ENCODE measurements at places on chromosomes 11 and 22.

- no peak for DNase-seq
These were observed 65.3 kb upstream of the LINC01488 start for GRCh38 chr11:69416143-69416515.

DNA sequence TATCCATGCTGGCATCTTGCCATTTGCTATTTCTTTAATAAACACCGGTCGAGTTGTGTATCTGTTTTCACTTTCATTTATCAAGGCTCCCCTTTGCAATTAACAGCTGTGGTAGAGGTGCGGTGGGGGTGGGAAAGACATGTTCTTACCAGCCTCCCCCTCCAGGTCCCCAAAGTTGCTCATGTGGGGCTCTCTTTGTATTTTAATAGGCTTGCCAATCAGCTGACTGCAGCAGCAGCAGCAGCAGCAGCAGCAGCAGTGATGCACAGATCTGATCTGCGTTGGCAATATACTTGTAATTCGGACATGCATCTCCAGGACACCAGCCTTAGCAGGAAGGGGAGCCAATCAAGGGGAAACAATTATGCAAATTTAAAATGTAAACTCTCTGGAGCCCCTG, 40.3 kb upstream of the E2F8 start:
- no peak for DNase-seq

GRCh38 chr11:75938543-75938942, 123.5 kb downstream of the UVRAG start:
- no peak for DNase-seq

GRCh38 chr22:50700387-50701075, 27.9 kb downstream of the SHANK3 start:
- no peak for DNase-seq

DNA sequence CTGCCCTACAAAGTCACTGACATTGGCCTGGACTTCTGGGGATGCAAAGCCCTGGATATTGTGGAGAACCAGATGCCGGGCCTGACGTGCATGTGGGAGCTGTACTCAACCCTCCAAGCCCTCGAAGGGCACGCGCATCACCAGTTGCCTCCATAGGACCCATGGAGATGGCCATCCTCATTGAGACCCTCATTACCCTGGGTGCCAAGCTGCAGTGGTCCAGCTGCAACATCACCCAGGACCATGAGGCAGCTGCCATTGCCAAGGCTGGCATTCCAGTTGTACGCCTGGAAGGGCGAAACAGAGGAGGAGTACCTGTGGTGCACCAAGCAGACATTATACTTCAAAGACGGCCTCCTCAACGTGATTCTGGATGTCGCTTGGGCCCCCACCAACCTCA, 1.9 kb downstream of the CCDC83 start:
- no peak for DNase-seq

DNA sequence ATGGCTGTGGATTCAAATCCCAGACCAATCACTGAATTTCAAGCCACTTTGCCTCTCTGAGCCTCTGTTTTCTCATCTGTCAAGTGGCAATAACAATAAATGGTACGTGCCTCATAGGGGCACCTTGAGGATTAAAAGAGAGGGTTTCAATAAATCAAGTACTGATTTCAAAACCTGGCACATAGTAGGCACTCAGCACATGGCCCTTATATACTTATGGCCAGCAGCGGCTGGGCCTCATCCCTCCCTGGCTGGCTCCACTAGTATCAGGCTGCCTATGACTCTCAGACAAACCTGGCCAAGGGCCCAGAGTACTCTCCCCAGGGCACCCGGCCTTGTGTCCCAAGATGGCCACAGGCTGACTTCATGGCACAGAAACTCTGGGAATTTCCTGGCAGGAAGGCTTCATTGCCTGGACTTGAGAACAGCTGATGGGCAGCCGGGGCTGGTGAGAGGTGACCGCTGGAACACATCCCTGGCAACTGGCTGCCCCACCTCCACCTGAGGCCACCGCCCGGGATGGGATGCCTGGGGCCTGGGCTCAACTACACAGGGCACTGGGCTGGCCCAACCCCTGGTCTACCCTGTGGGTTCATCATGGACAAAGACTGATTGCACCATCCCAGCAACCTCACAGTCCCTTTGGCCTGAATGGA, 3.4 kb downstream of the FADS3 start:
- peak; percentile 84 for DNase-seq

DNA sequence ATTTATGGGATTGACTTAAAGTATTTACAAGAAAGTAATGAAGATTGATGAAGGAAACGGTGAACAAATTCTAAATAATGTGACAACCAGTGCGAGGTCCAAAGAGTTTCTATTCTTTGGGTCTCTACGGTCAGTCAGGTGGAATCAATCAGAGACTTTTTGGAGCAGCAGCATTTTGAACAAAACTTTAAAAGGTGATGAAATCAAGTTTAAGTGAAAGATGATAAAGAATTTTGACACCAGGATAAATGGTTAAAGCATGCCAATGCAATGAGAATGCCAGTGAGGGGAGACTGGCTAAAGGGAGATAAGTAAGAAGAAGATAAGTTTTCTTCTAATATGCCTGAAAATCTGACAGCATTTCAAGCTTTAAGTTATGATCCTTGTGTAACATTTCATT, 67.9 kb downstream of the DCUN1D5 start:
- peak; percentile 47 for DNase-seq

DNA sequence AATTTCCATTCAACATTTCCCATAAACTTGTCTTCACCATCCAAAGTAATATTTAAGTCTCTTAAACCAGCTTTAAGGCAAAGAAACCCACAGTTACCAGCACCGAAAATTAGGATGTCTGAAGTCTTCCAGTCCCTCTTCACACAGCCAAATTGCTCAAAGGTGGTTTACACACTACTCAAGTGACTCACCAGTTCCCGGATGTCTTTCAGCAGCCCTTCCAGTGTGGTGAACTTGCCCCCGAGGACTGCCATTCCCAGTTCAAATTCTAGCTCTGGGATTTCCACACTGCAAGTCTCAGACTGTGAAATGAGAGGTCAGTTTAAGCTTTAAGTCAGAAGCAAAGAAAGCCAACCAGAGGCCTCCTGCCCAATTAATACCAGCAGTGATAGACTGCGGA, 5.1 kb downstream of the ZPR1 start:
- DNase-seq = no peak

GRCh38 chr11:65121447-65121864, 478 bp downstream of the FAU start:
- no peak for DNase-seq

DNA sequence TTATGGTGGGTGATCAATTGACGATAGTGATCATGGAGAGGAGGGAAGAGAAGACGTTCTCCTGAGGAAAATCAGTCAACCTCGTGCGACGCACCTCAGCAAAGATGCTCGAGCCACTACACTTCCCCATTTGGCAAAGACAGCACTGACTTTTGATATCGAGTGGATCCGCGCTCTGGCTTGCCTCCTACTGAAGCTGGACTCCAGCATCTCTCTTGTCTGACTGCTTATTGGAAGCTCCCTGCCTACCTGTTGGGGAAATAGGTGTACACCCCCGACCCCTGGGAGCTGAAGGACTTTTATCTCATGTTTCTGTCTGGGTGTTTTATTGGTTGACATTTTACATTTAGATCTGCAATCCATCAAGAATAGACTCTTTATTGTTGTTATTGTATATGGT, 476.8 kb upstream of the B3GAT1 start:
- no peak for DNase-seq

- DNase-seq = no peak
These were observed 33.0 kb downstream of the DKK3 start for GRCh38 chr11:11975201-11976092.

DNA sequence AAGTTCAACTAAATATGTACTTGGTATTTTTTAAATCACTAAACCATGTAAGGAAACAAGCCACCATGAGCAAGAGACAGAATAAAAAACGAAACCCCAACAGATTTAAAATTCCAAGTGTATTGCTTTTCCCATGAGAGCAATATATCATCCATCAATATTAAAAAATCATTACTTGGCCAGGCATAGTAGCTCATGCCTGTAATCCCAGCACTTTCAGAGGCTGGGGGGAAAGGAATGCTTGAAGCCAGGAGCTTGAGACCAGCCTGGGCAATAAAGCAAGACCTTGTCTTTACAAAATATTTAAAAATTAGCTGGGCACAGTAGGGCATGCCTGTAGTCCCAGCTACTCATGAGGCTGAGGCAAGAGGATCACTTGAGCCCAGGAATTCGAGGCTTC, 190.8 kb downstream of the TTC28 start:
- DNase-seq = no peak

DNA sequence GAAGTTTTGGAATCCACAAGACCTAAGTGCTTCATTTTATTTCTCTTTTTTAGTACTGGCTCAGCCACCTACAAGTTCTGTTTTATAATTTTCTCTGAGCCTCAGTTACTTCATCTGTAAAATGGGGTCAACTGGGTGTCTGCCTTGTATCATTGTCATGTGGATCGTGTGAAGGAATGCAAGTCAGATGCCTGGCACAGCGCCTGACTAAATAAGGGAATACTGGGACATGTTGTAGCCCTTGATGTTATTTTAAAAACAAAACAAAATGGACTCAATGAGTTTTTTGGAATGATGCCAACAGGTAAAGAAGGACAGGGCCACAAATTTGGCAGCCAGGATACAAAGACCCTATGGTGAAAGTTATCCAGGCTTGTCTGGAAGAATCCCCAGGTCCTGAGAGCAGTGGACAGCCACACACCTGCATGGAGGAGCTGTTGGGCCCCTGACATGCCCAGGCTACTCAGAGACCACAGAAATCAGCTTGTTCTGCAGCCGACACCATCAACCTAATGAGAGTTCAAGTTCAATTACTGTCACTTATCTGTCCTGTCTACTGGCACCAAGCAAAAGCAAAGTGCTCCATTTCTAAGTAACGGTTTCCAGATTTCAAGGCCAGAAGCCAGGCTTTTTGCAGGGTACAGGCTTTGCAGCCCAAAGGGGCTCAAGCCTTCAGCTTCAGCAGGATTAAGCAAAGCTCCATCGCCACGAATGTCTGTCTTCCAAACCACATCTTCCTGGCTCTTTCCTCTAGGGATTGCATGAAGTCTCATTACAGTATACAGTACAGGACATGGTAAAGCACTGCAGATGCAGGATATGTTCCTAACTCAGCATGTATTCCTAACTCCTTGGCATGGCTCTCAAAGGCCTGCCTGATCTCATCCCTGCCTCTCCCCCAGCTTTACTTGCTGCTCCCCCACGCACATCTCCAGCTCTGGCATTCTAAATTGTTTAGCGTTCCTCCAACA, 18.4 kb downstream of the DKK3 start:
- no peak for DNase-seq

DNA sequence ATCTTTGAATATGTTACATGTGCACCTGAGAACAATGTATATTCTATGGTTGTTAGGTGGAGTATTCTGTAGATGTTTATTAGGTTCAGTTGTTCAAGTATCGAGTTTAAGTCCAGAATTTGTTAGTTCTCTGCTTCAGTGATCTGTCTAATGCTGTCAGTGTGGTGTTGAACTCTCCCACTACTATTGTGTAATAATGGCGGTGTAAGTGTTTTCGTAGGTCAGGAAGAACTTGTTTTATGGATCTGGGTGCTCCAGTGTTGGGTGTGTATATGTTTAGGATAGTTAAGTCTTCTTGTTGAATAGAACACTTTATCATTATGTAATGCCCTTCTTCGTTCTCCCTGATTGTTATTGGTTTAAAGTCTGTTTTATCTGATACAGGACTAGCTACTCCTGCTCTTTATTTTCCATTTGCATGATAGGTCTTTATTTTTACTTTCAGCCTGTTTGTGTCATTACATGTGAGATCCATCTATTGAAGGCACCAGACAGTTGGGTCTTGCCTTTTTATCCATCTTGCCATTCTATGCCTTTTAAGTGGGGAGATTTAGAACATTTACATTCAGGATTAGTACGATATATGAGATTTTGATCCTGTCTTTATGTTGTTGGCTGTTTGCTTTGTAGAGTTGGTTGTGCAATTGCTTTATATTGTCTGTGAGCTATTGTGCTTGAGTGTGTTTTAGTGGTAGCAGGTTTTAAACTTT, 121.6 kb downstream of the DDX10 start:
- DNase-seq = no peak

GRCh38 chr11:69086152-69087132, 37.7 kb downstream of the TPCN2 start:
- no peak for DNase-seq

DNA sequence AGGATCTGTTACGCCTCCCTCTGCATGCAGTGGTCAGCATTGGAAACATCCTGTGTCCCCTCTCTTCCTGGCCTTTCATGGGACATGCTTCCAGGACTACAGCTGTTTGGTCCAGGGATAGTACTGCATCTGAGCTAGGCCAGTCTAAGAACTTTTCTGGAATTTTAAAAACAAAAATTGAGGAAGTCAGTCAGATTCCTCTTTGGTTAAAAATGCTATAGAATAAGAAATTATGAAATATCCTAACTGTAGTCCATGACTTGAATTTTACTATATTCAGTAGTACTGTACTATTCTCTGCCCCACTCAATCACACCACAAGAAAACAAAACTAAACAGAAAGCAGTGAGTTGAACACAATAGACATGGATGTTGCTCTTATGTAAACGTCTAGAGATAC, 201.0 kb upstream of the CADM1 start:
- DNase-seq = no peak

DNA sequence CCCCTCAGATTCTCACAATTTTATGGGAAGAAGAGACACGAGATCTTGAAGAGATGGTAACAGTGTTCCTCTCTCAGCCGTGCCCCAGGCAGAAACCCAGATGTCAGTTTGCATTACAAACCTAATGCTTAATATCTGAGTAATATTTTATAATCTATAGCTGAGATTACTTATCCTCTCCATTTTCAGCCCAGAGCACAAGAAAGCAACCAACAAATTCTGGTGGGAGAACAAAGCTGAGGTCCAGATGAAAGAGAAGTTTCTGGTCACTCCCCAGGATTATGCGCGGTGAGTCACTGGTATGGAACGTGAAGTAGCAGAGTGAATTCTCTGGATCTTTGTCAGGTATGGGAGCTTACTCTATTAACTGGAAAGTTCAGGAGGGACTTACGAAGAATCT, 884 bp downstream of the CENATAC start:
- peak; percentile 73 for DNase-seq

GRCh38 chr11:92978271-92979111, 9.0 kb downstream of the MTNR1B start:
- no peak for DNase-seq

- DNase-seq = no peak
These were observed 455.6 kb downstream of the BUD13 start for GRCh38 chr11:116317212-116317611.
